ENCODE measurements at places on chromosomes 4 and X. TPM values are rescaled to one million over a fixed set of nuclear protein-coding genes. Genes with fewer than 3 reads are reported as not detected.

Gene NUP62CL
- 2.0 TPM for total RNA-seq

Gene POF1B
- total RNA-seq: not detected

Gene CCDC120
- 0.69 TPM for total RNA-seq

Gene CT47C1
- total RNA-seq: not detected

Gene FAM149A
- total RNA-seq: 8.3 TPM

All from melanocyte of skin (primary cell).